Vagina (tissue), 2 donors: ENCODE measurements at places on chromosomes 4 and X.

- DNase-seq, result no peak
Observed at GRCh38 chrX:146127617-146128016, 310.0 kb downstream of the SLITRK2 start.

- no peak for DNase-seq
Observed at GRCh38 chr4:184506527-184507121, 32.3 kb upstream of the IRF2 start.

DNA sequence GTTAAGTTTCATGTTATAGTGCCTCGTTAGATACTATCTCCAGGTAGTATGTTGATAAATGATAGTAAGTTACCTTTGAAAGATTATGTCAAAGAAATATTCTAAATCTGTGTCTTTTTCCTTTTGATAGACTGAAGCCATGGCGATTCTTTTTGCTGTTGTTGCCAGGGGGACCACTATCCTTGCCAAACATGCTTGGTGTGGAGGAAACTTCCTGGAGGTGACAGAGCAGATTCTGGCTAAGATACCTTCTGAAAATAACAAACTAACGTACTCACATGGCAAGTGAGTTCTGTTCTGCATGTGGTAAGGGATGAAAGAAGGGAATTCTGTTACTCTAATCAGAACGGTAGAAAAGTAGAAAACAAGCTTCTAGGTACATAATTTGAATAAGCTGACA, 8.2 kb downstream of the VAMP7 start:
- DNase-seq, result no peak

DNA sequence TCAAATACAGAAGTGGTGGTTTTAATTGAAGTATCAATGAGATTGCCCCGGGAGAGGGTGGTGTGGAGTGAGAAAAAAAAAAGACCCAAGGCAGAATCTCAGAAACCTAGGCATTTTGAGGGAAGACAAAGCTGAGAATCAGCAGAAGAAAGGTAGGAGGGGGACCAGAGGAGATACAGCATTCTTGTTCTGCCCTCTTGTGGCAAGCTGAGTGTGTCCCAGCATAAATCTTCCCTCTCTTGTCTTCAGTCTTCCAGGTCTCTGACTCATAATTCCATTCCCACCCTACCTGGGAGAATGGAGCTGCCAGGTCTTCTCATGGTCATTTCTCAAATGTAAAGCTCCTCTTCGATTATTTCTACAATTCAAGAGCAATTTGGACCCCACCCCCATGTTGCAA, 32.7 kb upstream of the MAGED1 start:
- no peak for DNase-seq

DNA sequence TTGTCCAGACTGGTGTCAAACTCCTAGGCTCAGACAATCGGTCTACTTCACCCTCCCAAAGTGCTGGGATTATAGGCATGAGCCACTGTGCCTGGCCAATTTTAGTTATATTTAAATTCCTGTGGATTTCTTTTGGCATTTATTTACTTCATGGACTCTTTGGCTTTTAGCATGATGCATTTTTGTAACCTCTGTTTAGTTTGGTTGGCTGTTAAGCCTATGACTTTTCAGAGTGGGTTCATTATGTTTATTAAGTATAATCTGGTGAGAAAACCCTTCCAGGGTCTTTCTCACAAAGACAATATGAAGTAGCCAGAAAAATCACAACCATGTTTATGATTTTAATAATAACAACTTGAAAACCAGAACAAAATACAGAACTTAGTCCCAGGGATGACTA, 49.4 kb downstream of the USP38 start:
- DNase-seq, result no peak

DNA sequence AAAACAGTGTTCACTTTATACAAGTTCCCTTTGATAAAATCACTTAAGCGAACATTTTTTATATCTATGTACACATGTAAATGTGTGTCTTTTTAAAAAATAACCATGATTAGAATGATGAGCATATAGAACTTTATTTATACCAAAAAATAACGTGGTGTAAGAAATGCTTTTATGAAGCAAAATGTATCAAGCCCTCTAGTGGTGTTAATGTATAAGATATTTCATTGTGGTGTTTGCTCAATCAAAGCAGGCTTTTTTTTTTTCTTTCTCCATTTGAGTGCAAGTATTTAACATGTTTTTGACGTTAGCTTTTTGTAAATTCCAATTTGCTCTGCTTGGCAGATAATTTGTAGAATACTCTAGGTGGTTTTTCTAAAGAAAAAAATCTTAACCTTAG, 2092.4 kb upstream of the TENM3 start:
- no peak for DNase-seq

DNA sequence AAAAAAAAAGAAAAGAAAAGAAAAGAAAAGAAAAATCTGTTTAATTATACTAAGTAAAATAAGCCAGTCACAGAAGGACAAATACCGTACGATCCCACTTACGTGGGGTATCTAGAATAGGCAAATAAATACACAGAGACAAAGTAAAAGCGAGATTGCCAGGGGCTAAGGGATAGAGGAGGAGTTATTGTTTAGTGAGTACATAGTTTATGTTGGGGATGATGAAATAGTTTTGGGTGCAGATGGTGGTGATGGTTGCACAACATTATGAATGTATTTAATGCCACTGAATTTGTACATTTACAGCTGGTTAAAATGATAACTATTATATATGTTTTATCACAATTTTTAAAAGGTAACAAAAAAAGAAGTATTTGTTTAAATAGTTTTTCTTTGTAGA, 7.1 kb downstream of the CA5B start:
- DNase-seq, result no peak

DNA sequence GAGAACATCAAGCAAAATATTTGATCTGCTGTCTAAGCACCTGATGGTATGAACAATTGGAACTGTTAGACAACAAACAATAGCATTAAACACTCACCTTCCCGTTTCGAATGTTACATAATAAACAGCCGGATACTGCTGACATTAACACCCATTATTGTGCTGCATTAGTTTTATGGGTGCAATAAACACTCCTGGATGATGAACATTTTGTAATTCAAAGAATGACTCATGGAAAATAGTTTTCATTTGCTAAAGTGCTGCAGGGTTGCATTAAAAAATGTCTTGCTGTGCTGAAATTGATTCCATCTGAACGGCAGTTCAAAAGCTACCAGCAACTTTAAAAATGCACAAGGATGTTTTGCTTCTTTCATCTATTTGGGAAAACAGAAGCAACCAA, 100.8 kb upstream of the SORBS2 start:
- no peak for DNase-seq

- DNase-seq, result no peak
Observed at GRCh38 chr4:33722254-33722653, 2522.1 kb downstream of the ARAP2 start.

GRCh38 chr4:88737307-88737941, 39.8 kb upstream of the NAP1L5 start:
- DNase-seq, result no peak

- no peak for DNase-seq
Observed at GRCh38 chrX:154417157-154417556, 5.8 kb downstream of the TAFAZZIN start.

DNA sequence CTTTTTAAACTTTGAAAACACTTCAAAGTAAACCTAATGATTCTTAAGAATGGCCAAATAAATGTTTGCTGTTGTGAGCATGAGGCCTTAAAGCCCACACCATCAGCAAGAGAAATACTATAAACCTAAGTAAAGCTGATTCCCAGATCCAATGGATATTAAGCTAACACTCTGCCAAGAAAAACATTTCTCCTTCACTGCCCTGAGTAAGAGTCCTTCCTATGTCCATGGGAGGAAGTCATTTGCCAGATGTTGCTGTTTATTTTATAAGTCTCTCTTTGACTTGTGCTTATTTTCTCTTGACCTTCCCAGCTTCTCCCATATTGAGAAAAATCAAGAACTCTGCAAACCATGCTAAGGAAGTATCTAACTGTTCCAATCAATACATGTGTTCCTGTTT, 154.3 kb upstream of the EDNRA start:
- DNase-seq, result no peak

GRCh38 chr4:101174679-101175345, 172.5 kb downstream of the PPP3CA start:
- DNase-seq, result no peak

- no peak for DNase-seq
Observed at GRCh38 chr4:59671037-59671436, 1529.1 kb upstream of the ADGRL3 start.
